ENCODE measurements at places on chromosomes 7 and 10.

DNA sequence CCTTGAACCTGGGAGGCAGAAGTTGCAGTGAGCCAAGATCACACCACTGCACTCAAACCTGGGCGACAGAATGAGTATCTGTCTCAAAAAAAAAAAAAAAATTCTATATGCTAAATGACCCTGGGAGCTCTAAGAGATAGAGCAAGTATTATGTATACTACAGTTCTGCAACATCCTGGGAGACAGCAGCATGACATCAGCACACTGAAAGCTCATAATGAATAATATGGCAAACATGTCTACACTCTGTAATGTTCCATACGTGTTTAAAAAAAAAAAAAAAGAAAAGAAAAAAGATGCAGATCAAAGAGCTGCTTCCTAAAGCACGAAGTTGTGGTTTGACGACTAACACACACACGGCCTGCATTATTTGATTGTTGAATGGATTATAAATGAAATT lies 72.5 kb downstream of the CUL2 start:
- no peak for DNase-seq

- DNase-seq = no peak
Observed at GRCh38 chr10:79319115-79319771, 28.0 kb upstream of the PPIF start.

DNA sequence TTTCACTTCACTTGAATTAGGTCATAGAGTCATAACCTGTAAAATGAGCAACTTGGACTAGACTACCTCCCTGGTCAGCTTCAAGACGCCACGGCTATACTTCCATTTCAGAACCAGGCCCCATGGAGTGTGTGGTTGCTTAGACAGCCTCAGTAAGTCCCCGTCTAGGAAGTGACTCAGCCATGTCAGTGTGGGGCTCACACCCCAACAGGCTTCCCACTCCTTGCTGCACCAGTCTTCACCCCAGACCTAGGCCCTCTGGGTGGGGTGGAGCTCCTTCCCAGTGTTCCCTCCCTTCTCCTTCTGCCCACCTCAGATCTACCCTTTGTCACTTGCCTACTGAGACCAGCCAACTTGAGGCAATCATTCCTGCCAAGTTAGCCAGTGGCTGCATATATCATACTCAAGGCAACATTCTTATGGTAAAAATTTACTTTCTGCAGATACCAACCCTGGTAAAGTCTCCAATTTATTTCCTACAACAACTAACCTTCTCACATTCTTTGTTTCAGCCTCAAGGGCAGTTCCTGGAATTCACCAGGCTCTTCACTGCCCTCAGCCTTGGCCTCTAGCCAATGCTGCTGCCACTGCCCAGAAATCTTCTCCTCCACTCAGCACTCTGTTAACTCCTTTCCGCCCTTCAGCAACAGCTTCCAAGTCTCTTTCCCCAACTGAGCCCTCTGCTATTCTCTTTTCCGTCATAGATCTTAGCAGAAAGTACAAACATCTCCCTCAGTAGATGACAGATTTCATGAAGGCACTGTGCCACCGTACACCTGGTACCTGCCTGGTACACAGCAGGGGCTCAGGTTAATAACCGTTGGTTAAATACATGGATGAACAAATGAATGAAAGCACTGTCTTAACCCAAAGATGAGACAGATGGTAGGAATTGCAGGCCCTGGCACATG lies 31.3 kb upstream of the ZNRF2 start:
- no peak for DNase-seq

GRCh38 chr7:149248777-149249176 lies 9.3 kb downstream of the ZNF212 start:
- no peak for DNase-seq

All from kidney epithelial cell (primary cell).